Neuronal stem cell (in vitro differentiated cells): ENCODE measurements at places on chromosomes 4 and X.

DNA sequence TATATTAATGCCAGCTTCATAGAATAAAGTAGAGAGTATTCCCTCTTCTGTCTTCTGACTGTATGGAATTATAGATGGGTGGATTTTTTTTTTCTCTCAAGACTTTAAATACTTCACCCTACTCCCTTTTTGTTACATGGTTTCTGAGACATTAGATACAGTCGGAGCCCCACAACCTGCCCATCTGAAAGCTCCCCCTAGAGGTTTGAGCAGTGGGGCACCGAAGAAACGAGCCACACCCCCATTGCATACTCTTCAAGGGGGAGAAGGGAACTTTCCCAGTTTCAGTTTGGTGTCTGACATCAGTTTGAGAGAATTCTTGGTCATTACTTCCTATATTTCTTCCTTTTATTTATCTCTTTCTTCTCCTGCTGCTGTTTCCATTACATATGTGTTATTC, 437.6 kb upstream of the AGA start:
- DNase-seq = no peak

GRCh38 chrX:152641996-152642395, 4.3 kb downstream of the GABRQ start:
- peak; percentile 18 for DNase-seq

DNA sequence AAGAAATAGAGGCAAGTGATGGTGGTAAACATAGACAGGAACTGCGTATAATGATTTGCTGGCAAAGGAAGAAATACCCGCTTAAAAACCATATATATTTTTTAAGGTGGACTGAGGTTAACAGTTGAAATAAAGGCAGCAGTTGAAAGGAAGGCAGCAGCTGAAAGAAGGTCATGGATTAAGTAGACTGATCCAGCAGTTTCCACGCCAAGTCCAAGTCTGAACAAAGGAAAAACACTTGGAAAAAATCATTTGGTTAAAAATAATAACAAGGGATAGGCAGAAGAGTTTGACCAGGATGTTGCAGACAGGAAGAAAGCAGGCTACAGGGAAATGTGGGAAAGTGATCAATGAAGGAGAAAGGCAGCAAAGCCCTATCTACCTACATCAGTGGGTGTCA, 93.6 kb downstream of the AMELX start:
- no peak for DNase-seq

GRCh38 chrX:101764538-101764937, 104.9 kb upstream of the ARMCX2 start:
- DNase-seq = no peak

- peak; percentile 23 for DNase-seq
These were observed 147.5 kb downstream of the FBXO8 start for GRCh38 chr4:174135936-174136406.

- no peak for DNase-seq
These were observed 117.2 kb upstream of the H2AZ1 start for GRCh38 chr4:100067255-100067654.
